T-helper 2 cell (primary cell): ENCODE measurements at places on chromosomes 7 and 10.

GRCh38 chr7:122354656-122355055, 50.1 kb upstream of the FEZF1 start:
- no peak for DNase-seq

GRCh38 chr7:830069-830468, 2.2 kb upstream of the SUN1 start:
- no peak for DNase-seq

DNA sequence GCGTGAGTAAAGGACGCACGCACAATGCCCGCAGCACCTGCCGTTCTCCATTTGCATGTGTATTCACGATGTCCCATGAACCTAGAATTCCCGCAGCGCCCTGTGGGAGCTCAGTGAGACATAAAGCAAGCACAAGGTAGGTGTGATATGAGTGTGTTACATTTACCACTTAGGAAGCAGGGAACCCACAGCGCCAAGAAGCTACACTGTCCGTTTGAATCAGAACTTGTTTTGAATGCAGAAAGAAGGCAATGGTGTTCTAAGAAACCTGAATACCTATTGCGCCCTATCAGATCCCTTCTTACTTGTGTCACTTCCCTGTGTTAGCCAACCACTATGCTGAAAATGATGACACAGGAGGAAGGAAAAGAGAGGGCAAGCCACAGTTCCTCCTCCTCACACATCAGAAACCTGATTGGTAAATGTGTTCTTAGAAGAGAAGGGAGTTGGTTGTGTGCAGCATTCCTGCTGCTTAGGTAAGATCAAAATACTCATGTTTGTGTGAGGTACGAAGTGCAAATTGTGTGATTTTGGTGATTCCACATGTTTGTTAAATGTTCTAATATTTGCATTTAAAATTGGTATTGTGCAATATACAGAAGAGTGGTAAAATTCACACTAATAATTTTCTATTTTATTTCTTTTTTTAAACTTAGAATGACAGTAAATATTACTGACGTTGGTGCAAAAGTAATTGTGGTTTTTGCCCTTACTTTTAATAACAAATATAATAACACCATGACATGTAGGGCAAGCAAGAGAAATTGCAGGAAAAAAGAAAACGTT, 185.4 kb downstream of the SEC23IP start:
- DNase-seq = no peak

- no peak for DNase-seq
Observed at GRCh38 chr10:77104459-77104980, 533.1 kb downstream of the KCNMA1 start.

DNA sequence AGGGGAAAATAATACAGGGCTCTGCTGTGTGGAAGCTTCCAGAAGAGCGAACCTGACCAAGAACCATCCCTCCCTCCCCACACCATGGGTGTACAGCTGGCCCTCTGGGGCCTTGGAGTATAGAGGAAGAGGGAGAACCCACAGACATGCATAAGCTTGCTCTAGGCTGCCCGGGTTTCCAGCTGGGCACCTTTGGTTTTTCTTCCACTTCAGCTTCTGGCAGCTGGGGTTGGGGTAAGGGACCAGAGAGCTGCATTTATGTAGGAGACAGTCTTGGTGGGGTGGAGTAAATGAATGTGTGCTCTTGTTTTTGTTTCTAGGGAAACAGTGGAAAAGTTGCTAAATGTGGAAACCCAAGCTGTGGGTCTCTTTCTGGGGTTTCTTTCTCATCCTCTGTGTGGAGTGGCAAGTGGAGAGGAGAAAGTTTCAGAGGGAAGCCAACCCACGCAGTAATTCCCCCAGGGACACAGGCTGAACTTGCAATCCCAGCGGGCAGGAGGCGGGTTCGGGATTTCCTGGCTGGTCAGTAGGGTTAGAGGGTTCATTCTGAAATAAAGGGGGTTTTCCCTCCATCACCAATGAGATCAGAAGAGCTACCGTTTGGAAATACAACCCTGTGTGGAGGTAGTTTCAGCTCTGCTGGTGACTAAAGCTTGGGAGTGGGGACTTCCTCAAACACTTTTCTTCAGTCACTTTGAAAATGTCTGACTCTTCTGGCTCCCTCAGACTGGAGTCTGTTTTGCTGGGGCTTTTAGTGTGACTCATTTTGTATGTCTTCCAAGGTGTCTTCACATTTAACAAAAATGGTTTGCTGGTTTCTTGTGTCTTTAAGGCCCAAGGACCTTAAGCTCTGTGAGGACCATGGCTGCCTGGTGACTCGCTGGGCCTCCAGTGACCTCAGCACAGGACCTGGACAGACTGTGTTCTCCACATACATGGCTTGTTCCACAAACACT, 22.2 kb upstream of the SRGN start:
- DNase-seq = no peak

- no peak for DNase-seq
Observed at GRCh38 chr7:27200761-27201579, 1.1 kb upstream of the HOXA13 start.

DNA sequence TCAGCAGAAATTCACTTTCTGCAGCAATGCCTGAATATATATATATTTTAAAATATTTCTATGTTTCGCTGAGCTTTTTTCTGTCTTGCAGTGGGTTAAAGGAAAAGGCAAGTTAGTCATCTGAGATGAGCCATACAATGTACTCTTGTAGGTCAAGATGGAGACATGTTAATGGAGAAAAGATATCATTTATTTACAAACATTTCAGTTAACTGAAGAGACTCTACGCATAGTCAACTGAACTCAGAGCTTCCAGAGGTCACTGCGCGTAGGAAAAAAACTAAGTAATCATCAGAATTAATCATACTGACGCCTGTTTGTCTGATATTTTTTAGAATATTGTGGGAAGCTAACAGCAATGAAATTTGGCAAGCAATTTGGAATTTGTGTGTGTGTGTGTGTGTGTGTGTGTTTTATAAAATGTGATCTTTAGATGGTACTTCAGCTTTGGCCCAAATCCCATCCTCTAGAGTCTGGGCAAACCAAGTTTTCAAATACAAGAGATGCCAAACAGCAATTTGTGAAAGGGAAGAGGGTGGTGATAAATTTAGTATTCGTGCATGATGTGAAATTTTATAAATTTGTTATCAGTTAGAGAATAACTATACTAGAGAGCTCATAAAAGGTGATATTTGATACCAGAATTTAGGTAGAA, 193.9 kb upstream of the AGR3 start:
- no peak for DNase-seq

GRCh38 chr7:44305564-44306507, 19.6 kb downstream of the CAMK2B start:
- no peak for DNase-seq

DNA sequence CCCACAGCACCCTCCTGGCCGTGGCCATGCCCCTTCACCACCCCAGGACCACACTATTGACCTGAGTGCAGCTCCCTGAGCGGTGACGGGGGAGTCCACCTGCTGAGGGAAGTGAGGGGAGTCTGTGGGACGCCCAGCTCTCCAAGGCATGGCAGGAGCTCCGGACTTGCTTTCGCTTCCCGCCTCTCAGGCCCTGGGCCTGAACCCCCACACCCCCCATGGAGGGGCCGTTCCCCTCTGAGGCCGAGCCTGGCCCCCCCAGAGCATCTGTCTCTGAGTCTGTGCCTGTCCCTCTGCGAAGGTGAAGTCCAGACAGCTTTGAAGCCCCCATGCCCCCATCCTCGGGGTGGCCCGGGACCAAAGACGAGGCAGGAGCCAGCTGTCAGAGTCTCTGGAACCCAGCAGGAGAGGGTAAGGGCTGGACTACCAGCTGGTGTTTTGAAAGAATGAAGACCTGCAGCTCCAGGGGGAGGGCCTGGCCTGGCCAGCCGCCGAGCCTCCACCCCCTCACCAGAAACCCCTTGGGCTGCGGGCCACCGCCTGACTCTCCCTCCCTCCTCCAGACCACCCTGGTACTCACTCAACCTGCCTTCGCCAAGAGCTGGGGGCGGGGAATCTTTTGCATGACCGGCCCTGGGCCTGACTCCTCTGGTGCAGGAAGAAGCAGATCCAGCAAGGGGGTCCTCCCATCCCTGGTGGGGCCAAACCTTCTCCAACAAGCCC, 114.0 kb downstream of the PDGFA start:
- DNase-seq = peak; percentile 7

- DNase-seq = no peak
Observed at GRCh38 chr10:112956631-112957350, 6.7 kb downstream of the TCF7L2 start.

DNA sequence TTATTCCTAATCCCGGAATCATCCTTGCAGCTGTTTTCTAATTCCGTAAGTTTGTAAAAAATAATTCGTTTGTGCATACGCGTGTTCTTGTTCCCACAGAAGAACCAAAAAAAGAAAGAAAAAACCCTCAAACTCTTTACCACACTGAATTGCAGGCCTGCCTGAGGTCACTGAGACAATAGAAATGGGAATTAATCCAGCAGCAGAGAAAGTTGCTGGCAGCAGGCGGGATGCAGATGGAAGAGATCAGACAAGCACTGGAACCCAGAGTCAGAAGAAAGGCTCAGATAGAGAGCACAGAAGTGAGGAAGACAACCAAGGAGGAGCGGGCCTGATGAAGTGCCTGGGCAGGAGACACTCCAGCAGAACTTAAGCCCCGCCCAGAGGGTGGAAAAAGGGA, 141.5 kb upstream of the VWC2 start:
- DNase-seq = no peak

- no peak for DNase-seq
Observed at GRCh38 chr10:125025341-125025740, 83.4 kb downstream of the ZRANB1 start.

DNA sequence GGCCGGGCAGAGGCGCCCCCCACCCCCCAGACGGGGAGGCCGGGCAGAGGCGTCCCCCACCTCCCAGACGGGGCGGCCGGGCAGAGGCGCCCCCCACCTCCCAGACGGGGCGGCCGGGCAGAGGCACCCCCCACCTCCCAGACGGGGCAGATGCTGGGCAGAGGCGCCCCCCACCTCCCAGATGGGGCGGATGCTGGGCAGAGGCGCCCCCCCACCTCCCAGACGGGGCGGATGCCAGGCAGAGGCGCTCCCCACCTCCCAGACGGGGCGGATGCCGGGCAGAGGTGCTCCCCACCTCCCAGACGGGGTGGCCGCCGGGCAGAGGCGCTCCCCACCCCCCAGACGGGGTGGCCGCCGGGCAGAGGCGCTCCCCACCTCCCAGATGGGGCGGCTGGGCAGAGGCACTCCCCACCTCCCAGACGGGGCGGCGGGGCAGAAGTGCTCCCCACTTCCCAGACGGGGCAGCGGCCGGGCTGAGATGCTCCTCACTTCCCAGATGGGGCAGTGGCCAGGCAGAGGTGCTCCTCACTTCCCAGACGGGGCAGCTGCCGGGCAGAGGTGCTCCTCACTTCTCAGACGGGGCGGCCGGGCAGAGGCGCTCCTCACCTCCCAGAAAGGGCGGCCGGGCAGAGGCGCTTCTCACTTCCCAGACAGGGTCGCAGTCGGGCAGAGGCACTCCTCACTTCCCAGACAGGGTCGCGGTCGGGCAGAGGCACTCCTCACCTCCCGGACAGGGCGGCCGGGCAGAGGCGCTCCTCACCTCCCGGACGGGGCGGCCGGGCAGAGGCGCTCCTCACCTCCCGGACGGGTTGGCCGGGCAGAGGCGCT, 53.6 kb downstream of the ENTPD1 start:
- no peak for DNase-seq

DNA sequence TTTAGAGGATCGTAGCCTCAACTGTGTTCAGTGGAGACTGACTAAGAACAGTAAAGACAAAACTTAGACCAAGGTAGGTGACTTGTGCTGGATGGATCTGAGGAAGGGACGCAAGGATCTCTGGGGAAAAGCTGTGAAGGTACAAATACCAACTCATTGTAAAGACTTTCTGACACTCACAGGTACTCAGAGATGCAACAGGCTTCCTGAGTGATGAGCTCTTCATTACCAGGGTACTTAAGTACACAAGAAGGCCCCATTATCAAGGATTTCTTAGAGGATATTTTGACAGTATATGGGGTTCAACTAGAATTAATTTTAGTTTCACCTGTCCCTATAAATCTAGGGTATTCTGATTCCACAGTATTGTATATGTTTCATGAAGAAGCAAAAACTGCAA, 440.7 kb downstream of the PLXDC2 start:
- DNase-seq = no peak

DNA sequence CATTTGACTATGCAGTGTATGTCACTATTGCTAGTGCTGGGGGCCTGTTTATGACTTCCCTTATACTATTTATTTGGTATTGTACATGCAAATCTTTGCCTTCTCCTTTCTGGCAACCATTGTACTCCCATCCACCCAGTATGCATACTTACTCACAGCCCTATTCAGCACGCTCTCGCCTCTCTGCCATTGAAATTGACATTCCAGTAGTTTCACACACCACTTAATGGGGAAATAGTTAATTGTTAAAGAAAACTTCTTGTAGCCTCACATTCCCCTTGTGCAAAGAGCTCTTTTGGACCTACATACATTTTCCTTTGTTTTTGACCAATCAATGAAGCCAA, 9.9 kb downstream of the CLDN12 start:
- no peak for DNase-seq

- DNase-seq = no peak
Observed at GRCh38 chr7:4739528-4739992, 35.9 kb upstream of the AP5Z1 start.

DNA sequence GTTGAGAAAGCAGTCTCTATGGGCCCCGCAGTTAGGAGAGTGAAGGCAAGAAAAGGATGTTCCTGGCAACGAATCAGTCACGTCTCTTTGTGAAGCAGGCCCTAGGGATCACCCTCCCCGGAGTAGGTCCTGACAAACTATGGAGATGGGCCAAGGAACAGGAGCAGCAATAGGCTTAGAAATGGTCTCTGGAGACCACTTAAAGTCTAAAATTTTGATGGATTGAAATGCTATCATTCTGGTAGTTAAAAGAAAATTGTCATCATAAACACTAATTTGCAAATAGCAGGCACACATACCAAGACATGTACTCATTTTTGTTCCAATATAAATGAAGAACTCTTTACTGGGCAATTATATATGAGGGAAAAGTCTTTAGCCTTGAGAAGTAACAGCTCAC, 123.5 kb downstream of the ITGB8 start:
- DNase-seq = no peak

DNA sequence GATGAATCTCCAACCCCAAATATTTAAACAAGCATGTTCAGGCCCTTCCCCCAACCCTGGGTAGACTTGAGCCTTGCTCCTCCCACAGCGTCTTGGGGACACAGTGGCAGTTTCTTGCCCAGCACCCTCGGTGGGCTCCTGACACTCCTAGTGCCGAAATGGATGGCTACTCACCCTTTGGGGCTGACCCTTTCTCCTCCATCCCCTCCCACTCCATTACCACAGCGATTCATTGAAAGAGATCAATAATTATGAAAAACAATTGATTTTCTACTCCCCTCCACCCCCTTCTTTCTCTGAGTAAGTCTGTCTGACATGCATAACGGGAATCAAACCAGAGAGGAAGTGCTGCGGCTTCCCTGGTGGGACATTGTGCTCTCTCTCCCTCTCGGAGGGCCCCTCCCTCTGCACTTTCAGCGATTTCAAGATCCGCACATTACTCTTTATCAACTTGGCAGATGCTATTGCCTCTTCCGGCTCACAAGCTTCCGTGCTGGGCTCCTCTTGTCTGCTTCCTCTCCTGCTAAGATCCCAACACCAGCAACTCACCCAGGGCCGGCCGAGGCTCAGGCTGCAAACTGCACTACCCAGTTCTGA, 79.0 kb upstream of the PLXNA4 start:
- no peak for DNase-seq
